BE2C (cell line): ENCODE measurements at places on chromosomes 13 and 19.

DNA sequence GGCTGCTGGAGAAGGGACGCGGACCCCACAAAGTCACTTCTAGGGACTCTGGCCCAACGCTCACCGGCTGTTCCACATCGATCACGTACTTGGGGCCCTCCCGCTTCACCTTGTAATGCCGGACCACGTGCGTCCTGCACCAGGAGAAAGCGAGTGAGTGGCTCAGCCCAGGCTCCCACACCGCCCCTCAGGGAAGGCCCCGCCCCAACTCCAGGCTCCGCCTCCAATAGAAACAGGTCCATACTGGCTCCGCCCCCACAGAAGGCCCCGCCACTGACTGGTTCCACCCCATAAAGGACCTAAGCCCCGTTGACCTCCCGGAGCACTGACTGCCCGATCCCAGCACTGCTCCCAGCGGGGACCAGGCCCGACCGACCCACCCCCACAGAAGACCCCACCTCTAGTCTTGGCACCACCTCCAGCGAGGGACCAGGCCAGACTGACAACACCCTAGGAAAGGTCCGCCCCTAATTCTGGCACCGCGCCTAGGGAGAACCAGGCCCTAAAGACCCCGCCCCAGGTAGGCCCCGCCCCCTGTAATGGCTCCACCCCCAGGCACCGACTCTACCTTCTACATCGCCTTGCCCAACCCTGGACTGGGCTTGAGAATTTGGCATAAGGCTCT lies 11.3 kb downstream of the STAP2 start:
- peak; percentile 83 for DNase-seq

DNA sequence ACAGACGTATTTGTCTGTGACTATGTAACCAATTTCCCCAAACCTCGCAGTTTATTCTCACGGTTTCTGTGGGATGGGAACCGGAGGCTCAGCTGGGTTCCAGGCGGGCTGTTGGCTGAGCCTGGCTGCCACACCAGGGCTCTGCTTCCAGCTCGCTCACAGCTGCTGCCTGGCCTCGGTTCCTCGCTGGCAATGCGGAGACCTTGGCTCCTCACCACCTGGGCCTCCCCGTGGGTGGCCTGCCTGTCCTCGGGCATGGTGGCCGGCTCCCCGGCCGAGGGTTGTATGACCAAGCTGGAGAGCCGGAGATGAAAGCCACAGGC lies 218.9 kb upstream of the MAB21L1 start:
- DNase-seq = no peak

- DNase-seq = no peak
Observed at GRCh38 chr13:51118809-51119431, 7.8 kb upstream of the C13orf42 start.

GRCh38 chr13:76635232-76636230 lies 250.7 kb downstream of the KCTD12 start:
- DNase-seq = no peak

GRCh38 chr13:108154421-108154858 lies 60.9 kb downstream of the LIG4 start:
- DNase-seq = no peak

- no peak for DNase-seq
Observed at GRCh38 chr13:39040206-39040605, 1.9 kb downstream of the NHLRC3 start.

GRCh38 chr13:104530741-104531140 lies 1464.5 kb upstream of the SLC10A2 start:
- DNase-seq = no peak

DNA sequence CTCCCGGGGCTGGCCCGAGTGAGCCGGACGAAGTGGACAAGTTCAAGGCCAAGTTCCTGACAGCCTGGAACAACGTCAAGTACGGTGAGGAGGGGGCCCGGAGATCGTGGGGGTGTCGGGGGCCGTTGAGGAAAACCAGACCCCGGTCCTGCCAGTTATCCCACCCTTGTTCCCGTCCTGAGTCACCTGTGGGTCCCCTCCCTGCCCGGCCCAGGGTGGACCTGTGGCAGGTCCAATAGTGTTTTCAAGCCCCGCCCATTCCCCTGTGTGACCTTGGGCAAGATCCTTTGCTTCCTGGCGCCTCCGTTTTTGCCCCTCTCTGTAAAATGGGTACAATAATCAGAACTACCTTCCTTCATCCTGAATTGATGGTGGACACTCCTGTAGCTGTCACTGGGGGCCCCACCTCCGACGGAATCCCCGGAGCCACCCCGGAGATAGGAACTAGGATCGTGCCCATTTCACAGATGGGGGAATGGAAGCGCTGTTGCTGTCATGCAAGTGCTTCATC lies 593 bp downstream of the ATG4D start:
- peak; percentile 36 for DNase-seq

DNA sequence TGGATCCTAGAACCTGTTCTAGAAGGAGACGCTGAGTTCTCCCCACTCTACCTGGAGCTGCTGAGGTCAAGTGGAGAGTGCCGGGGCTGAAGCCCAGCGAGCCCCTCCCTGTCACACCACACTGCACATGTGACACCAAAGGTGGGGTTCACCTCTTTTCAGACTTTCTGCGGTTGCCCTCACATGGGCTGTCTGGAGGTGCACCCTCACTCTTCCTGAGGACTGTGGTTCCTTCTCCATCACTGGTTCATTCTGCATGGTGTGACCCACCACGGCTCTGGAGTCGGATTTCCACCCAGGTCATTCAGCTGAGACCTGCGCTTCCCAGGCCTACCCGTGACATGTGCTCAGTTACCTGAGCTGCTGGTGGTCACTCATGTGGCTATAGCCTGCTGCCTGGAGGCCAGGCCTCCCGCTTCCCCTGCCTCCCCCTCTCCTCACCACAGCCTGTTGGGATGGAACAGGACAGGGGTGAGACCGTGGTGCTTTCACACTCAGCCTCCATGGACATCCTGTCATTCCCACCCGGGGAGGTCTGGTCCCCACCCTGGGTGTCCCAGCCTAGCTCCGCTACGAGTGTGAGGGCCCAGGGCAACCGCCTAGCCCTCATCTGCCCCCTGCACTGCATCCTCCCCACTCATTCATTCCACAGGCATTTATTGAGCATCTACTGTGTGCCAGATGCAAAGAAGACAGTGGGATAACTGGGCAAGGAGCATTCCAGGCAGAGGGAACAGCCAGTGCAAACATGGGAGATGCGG lies 605 bp upstream of the A1BG start:
- no peak for DNase-seq

- DNase-seq = no peak
Observed at GRCh38 chr19:7450243-7451223, 38.3 kb downstream of the PEX11G start.

GRCh38 chr19:45515081-45515624 lies 7.9 kb downstream of the VASP start:
- no peak for DNase-seq

- no peak for DNase-seq
Observed at GRCh38 chr13:100559886-100560285, 28.7 kb downstream of the GGACT start.

DNA sequence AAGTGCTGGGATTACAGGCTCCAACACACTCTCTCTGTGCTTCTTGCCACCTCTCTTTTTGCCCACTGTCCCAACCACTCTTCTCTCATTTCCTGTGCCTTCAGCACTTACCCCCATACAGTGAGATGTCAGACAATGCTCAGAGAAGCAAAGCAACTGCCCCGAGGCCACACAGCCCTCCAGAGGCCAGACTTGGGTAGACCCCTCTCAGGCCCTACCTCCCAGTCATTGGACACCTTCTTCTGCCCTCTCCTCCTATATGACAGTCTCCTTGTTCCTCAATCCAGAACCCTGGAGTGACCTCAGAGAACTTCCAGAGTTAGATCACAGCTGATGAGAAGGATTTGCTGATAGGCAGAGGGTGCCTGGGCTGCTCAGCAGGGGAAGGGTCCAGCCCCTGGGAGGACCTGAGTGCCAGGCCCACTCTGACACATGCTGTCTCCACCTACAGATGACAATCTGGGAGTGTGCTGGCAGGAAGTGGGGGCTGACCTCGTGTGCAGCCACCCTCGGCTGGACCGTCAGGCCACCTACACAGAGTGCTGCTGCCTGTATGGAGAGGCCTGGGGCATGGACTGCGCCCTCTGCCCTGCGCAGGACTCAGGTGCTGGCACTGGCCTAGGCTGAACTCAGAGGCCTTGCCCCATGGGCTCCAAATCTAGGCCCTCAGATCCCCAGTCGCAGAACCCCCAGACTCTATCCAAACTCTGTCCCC lies 24.4 kb downstream of the LTBP4 start:
- no peak for DNase-seq

- no peak for DNase-seq
Observed at GRCh38 chr13:48410199-48410598, 2.7 kb downstream of the LPAR6 start.

DNA sequence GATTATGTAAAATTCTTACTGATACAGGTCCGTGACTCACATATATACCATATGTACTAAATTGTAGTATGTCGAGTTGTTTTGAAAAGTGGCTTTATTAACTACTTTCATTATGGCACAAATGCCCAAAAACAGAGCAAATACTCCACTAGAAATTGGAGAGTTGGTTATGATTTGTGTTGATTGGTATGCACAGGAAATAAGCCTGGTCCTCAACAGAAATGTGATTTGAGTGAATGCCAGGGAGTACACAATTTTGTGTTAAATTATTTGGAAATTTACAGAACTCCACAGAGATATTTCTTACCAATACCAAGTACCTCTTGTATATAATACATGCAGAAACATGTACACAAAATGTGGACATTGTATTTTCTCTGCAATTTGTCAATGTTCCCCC lies 676.7 kb downstream of the PCDH9 start:
- DNase-seq = no peak

DNA sequence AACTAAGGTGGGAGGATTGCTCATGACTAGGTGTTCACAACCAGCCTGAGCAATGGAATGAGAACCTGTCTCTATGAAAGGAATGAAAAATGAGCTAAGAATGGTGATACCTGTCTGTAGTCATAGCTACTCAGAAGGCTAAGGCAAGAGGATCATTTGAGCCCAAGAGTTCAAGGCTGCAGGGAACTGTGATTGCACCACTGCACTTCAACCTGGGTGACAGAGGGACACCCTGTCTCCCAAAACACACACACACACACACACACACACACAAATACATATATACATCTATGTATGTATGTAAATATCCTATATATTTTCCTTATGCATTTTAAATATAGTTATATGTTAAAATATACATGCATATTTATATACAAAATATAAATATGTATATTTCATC lies 7.4 kb upstream of the ZNF433 start:
- DNase-seq = no peak

GRCh38 chr13:108769213-108770070 lies 140.0 kb downstream of the MYO16 start:
- no peak for DNase-seq
